ENCODE measurements at places on chromosomes 5 and 9.

DNA sequence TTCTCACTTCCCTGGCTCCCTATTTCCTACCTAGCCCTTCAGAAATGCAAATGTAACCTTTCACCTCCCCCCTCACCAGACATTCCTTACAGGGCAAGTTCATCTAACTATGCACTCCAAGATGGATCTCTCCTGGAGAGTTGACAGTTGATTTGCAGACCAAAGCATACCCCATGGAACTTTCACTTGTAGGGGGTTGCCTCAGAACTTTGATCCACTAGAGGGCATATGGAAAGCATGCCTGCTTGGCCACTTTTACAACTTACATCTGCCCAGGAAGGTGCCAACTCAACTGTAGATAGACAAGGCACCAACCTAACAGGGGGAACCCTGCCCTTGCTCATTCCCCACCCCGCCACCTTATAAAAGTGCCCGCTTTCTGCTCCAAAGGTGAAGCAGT lies 187.8 kb downstream of the NXNL2 start:
- no peak for DNase-seq

DNA sequence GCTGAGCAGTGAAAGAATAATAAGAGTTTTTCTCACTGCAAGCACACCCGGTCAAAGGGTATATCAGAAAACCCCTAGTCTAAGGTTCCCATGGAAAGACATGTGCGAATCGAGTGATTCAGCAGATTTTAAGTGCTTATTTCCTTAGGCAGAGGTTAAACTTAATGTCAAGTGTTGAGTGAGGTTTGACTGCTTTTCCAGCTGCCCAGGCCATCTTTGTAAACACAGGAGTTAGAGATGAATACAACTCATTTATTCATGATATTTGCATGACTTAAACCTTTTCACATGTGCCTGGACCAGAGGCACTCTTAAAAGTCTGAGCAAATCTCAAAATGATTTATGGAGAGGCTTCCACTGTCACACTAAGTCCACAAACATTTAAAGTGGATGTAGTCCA lies 137.8 kb upstream of the RGMB start:
- no peak for DNase-seq

GRCh38 chr9:33265211-33265865 lies 489 bp downstream of the CHMP5 start:
- no peak for DNase-seq

GRCh38 chr9:81193362-81194339 lies 495.7 kb downstream of the TLE1 start:
- no peak for DNase-seq

DNA sequence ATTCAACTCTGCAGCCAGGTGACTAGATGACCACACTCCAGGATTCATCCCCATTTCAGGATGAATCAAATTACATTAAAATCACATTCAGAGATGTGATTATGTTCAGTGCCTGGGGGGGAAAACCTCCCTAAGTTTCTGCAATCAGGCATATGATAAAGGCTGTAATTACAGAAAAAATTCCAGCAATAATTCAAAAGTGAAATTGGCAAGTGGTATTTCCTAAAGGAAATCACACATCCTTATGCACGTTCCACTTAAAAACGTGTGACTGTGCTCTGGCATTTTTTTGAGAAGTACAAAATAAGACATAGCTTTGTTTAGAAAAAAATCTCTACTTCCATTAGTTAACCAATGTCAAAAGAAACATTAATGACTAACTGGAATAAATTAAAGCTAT lies 5.3 kb downstream of the SLC24A2 start:
- DNase-seq, result no peak

- DNase-seq, result no peak
These were observed 51.4 kb upstream of the EPB41L4B start for GRCh38 chr9:109372246-109372645.

DNA sequence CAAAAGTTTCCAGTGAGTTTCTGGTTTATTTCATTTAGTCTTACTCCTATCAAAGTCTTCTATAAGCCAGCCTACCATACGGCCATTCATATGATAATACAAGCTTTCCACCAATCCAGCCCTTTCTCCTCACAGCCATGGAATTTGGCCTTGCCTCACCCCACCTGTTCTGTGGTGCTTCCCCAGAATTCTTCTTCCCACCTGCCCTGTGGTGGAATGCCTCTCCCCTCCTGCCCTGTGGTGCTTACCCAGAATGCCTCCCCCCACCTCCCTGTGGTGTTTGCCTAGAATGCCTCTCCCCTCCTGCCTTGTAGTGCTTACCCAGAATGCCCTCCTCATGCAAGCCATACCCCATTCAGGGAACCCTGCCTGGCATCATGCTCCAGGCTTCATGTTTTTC lies 90.3 kb upstream of the APC start:
- no peak for DNase-seq

DNA sequence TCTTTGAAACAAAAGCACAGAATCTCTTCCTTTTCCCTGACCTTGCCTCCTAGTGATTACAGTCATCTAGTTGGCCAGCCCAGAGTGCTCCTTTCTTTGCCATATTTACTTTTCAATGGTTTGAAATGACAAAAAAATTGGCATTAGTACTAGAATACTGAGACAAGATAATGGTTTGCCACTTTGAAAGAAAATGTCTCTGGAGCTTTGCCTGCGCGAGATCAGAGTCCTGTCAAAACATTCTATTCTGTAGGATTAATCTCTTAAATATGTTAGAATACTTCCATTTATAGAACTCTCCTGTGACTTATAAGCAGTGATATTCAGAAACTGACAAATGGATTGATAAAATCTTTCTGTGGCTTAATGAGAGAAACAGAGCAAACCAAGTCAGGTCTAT lies 484.0 kb upstream of the IZUMO3 start:
- DNase-seq, result no peak

DNA sequence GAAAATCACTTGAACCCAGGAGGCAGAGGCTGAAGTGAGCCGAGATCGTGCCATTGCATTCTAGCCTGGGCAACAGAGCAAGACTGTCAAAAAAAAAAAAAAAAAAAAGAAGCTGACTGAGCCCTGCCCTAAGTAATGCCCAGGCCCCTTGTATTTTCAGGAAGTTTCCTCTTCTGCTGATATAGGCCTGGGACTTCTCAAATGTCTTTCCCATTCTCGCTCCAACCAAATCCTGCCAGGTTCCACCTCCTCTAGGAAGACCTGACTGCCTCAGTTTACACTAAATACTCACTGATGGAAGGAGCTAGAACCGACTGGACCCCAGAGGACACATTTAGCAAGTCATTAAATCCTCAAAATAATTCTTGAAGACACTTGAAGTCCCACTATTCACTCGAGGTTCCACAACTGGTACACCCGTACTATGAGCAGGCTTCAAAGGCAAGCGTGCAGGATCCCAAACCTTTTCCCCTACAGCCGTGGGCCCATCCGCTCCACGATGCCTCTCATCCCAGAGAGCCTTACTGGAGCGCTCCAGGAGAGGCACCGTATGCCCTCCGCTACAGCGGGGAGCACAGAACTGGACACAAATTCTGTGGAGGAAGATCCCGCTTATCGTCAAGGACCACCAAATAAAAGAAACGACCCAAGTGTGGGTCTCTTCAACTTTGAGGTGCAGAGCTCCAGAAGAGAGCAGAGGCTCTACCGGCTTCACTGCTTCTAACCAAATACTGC lies 676 bp downstream of the NOL6 start:
- DNase-seq, result no peak

- DNase-seq, result no peak
These were observed 26.1 kb upstream of the PSD2 start for GRCh38 chr5:139769477-139769876.
